ENCODE measurements at places on chromosomes 11 and 22.

DNA sequence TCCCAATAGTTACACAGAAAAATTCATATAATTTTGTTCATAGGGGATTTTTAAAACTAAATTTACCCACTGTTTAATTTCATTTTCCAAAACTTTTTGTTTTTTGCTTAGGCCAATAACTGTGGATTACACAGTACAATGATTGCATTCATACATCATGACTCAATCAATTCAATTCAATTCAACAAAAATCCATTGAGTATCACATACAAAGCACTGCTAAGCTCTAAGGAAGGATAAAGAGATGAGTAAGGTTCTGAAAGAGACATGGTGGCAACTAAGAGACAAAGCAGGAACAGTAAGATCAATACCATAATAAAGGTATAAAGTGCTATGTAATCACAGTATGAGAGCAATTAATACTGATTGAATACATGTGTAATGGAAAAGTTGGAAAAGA lies 9.4 kb upstream of the LAYN start:
- DNase-seq, result no peak

DNA sequence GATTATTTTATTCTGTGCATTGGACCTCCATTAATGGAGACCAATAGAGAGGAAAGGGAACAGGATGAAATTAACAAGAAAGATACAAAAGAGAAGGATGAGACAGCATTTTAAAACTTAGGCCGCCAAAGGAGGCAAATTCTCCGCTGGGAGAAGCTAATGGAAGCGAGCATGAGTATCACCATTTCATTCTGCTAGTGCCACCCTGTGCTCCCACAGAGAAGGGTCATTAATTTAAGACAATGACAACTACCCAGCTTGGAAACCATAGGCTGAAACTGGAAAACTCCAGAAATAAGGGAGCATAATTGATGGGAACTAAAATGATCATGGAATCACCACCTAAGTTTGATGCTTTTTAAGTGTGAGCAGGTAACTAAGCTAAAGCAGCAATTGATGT lies 69.2 kb downstream of the SLC36A4 start:
- no peak for DNase-seq

DNA sequence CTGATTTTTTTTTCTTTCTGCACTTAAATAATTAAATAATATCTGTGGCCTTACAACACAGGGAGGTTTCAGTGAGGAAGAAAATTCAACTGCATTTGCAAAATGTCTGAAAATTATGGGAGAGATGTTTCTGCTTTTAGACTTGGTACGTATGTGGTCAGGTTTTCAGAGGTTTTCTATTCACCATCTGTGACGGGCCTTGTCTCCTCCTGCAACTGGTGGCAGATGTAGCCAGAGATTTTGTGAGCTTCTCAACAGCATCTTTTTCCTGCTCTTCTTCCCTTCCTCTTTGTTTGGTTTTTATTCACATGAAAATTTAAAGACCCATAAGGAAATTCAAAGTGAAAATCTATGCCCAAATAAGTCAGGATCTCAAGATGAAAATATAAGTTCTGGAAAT lies 38.3 kb downstream of the ZBTB16 start:
- no peak for DNase-seq

DNA sequence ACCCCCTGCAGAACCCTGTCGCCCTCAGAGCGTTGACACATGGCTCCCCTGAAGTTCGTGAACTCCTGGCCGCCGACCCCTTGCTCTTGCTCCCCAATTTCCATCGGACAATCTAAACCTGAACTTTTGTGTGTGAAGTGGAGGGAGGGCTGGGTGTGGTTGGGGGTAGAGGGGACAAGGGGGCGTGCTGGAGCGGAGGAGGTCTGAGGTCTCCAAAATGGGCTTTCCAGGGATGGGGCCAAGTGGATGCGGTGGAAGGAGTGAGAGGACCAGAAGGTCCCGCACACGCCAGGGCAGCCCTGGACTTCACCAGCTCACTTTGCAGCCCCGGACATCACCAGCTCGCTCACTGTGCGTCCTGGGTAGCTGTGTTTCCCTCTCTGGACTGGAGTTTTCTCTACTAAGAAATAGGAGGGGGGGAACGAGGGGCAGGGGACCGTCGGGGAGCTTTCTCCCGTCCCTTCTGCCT lies 18.6 kb downstream of the CREB3L1 start:
- no peak for DNase-seq

DNA sequence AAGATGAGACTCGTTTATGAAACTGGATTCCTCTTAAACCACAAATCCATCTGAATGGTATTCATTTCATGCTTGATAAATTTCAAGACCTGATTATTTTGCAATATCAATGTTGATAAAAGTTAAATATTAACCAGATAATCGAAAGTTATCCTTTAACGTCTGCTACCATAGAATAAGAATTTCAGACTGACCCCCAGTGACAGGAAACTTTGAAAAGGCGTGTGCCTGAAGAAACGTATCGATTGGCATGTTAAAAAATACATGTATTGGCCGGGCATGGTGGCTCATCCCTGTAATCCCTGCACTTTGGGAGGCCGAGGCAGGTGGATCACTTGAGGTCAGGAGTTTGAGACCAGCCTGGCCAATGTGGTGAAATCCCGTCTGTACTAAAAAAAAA lies 13.9 kb downstream of the SCGB1A1 start:
- DNase-seq, result no peak

- no peak for DNase-seq
Measured at GRCh38 chr22:47369020-47369419, 606.6 kb downstream of the TBC1D22A start.

DNA sequence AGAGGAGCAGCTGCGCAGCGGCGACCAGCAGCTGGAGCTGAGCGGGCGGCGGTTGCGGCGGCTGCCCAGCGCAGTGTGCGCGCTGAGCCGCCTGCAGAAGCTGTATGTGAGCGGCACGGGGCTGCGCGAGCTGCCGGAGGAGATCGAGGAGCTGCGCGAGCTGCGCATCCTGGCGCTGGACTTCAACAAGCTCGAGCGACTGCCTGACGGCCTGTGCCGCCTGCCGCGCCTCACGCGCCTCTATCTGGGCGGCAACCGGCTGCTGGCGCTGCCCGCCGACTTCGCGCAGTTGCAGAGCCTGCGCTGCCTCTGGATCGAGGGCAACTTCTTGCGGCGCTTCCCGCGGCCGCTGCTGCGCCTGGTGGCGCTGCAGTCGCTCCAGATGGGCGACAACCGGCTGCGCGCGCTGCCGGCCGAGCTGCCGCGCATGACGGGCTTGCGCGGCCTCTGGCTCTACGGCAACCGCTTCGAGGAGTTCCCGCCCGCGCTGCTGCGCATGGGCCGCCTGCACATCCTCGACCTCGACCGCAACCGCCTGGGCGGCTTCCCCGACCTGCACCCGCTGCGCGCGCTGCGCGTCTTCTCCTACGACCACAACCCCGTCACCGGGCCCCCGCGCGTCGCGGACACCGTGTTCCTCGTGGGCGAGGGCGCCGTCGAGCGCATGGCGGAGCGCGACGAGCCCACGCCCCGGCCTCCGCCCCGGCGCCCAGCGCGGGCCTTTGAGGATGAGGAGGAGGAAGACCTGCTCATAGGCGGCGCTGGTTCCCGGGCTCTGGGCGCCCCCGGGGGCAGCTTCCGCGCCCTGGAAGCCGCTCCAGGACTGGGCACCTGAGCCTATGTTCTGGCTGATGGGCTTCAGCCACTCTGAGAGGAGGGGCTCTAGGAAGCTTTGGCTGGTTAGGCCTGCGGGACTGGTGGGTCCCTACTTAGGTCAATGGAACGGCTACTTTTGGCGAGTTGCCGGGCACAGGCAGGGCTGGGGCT lies 787 bp downstream of the LRRC10B start:
- peak; percentile 79 for DNase-seq

DNA sequence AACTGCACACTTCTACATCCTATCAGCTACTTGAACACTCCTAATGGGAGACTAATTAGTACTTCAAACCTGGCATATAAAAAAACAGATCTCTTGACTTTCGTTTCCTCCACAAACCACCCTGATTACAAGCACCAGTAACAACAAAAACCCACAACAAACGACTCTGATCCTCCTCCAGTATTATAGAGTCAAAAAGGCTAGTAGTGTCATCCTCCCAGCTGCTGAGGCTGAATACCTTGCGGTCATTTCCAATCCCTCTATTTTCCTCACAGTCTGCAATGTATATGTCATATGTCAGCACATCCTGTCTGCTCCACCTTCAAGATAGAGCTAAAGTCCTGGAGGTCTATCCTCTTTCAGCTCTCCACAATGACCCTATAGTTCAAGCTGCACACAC lies 688.9 kb upstream of the RAG2 start:
- DNase-seq, result no peak

DNA sequence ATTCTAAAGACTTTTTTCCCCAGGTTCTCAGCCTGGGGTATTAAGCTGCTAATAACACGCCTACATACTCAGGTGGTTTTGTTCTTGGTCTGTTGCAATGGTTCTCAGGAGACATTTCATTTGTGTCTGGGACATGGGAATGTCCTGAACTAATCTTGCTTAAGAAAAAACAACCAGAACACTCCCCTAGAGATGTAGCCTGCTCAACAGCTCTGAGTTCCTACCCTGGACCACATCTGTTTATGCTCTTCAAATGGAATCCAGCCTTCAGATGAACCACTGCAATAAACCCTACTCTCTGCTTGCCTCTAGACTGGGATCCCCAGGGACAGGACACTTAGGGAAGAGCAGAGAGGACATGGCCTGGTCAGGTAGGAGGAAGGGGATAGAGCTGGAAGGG lies 29.9 kb downstream of the RELT start:
- no peak for DNase-seq

DNA sequence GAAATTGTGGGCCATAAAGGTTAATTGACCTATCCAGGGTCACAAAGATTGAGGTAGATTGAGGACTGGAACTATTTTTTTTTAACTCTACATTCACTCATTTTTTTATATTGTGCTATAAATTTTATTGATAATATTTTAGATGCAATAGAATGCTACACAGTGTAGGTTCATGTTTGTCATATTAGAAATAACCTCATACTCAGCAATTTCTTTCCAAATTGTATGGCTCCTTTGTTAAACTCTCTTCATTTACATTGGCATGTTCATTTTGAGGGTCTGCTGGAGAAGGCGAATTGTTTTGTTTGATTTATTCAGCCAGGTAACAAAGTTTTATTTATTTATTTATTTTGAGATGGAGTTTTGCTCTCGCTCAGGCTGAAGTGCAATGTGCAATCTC lies 44.6 kb downstream of the UVRAG start:
- DNase-seq, result no peak

DNA sequence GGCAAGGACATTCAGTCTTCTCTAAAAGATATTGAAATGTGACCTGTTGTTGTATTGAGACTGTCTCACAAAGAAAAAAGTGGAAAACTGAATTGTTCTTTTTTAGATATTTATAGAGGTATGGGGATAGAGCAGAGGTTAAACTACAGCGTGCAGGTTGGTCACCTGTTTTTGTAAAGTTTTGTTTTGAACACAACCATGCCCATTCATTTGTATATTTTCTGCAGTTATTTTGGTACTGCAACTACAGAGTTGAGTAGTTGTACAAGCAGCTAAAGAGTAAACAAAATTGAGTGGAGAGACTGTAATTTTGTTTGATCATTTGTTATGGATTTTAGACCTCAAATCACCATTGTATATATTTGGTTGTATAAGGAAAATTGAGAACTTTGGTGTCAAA lies 11.3 kb downstream of the EED start:
- DNase-seq, result peak; percentile 34

GRCh38 chr22:49658902-49659280 lies 168.8 kb downstream of the BRD1 start:
- DNase-seq, result no peak

DNA sequence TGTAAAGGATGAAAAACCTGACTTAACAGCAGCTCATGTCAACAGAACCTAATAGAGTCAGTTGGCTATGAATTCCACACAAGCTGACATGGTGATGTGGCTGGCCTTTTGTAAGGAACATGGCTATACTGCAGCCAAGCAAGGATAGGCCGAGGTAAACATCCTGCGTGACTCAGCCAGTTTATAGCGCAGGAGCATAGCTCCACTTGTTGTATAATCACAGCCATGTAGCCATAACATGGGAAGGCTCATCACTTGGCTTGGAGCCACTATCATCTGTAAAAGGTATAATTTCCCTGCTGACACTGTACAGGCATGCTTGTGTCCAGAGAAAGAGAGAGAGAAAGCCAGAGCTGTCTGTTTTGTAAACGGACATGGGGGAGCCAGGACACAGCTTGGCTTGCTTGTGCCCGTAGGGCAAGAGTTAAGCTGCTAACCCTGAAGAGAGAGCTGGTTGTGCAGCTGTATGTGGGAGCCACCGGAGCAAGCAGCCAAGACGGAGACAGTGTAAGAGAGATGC lies 104.4 kb upstream of the PLET1 start:
- no peak for DNase-seq

GRCh38 chr11:116505298-116506262 lies 267.2 kb downstream of the BUD13 start:
- no peak for DNase-seq

DNA sequence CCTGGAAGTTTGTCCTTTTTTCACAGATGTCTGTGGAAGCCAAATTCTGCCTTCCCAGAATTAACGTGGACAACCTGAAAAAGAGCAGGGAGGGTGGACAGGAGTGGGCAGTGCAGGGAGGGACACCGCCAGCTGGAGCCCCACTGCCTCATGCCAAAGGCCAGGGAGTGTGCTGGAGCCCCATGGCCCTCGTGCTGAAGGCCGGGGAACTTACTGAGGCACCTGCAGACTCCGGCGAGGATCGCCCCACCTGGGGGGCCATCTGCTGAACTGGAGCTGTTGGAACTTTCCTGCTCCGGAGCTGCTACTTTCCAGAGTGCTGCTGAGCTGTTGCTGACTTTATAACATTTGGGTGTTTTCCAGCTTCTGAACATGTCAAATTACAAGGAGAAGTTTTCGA lies 35.2 kb downstream of the MOV10L1 start:
- DNase-seq, result no peak

GRCh38 chr11:105911454-105911853 lies 110.6 kb downstream of the MSANTD4 start:
- DNase-seq, result no peak

- peak; percentile 34 for DNase-seq
Measured at GRCh38 chr11:47714554-47715081, 551 bp downstream of the AGBL2 start.

DNA sequence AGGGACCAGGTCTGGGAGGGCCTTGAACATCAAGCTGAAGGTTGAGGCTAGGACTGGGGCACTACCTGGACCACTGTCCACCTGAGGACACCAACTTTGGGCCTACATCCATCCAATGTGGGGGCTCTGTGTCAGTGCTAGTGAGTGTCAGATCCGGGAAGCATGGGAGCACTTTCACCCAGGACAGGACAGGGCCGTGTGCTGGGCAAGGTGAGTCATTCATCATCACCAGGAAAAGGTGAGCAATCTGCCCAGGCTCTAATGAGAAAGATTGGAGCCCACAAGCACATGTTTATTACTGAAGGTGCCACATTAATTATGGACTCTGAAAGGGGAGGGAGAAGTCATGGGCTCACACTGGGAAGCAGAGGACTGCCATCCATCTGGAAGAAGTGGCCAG lies 39.7 kb upstream of the DRD2 start:
- no peak for DNase-seq

- no peak for DNase-seq
Measured at GRCh38 chr22:41377846-41378245, 3.9 kb upstream of the TEF start.

DNA sequence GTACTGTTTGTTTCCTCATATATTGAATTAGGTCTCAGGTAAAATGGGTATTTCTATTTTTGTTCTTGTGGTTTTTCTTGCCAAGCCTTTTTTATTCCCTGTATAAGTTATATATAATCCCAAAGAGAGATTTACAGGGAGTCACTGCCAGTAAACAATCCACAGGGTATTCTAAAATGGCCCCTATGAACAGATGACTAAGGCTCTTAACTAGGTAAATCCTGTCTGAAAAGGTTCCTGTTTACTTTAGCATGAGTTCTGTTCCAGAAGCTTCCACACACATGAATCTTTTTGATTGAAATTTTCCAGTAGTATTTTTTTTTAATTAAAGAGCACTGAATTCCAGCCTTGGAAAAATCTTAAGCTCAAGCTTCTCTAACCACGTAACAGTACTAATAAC lies 552.8 kb upstream of the CCDC179 start:
- DNase-seq, result no peak

All from GM10248 (cell line).